ENCODE measurements at places on chromosomes 13 and 19.

- no peak for DNase-seq
These were observed 1124.5 kb upstream of the ATXN8OS start for GRCh38 chr13:68982961-68983619.

- DNase-seq, result no peak
These were observed 1.4 kb downstream of the LRFN3 start for GRCh38 chr19:35937345-35938281.

- no peak for DNase-seq
These were observed 86.2 kb upstream of the FRY start for GRCh38 chr13:31945202-31945961.

DNA sequence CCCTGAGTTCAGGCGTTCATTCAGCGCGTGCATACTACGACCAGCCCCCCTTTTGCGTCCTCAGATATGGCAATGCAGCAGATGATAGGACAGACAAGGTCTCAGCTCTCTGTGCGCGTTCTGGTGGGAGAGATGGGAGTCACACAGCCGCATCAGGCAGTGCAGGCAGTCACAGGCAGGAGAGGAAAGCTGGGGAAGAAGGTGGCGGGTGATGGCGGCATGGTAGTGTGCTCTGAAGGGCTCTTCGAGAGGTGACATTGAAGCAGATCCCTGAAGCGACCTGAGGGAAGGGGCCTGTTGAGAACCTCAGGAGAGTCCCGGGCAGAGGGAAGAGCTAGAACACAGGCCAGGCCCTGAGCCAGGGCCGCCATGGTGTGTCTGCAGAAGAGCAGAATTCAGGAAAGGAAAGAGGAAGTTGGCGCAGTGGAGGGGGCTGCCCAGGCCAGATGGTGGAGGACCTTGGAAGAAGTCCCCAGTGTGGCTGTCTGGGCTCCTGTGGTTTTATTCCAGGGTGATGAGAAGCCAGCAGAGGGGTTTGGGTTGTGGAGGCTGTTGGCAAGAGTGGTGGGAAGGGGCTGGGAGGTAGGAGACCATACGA is 3.5 kb downstream of the USF2 start:
- DNase-seq, result no peak

GRCh38 chr13:101454767-101455166 is 2.3 kb downstream of the ITGBL1 start:
- no peak for DNase-seq

- no peak for DNase-seq
These were observed 111.3 kb downstream of the SLC7A1 start for GRCh38 chr13:29484236-29484635.

GRCh38 chr19:36745870-36746269 is 26.7 kb downstream of the ZNF850 start:
- DNase-seq, result no peak

- DNase-seq, result no peak
These were observed 14.7 kb upstream of the LYPD3 start for GRCh38 chr19:43479961-43480561.

GRCh38 chr13:64090311-64090710 is 2674.7 kb upstream of the PCDH20 start:
- no peak for DNase-seq

- DNase-seq, result no peak
These were observed 351.7 kb upstream of the ARGLU1 start for GRCh38 chr13:106919638-106920037.

DNA sequence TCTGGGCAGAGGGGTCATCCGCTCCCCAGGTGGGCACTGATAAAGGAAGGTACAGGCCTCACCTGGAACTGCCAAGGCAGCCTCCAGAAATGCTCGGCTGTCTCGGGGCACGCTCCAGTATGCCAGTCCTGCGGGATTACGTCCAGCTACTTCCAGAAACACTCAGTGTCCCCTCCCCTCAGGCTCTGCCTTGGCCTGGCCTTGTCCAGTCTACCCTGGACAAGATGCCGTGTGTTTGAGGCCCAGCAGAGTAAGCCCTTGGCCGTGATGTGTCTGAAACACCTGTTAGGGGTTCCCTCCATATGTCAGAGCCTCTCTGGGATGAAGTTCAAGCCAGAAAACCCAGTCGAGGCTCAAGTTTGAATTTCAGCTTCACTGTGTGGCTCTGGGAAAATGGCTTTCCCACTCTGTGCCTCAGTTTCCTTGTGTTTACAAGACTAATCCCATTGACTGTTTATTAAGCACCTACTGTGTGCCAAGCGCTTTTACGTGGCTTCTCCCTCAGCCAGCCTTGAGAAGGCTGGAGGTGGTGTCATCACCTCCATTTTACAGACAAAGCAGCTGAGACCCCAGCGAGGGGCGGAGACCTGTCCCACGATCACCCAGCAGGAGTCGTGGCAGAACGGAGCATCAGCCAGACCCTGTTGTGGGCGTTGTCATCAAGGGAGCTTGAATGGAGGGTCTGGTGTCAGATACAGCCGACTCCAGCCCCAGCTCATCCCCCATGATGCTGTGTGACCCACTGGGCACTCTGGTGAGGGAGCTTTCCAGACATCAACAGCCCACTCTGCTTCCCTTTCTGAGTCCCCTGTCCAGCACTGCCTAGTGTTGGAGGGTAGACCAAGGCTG is 2.0 kb upstream of the PIK3R2 start:
- DNase-seq, result no peak

GRCh38 chr19:56309511-56310185 is 5.0 kb downstream of the ZSCAN5A start:
- DNase-seq, result peak; percentile 51

DNA sequence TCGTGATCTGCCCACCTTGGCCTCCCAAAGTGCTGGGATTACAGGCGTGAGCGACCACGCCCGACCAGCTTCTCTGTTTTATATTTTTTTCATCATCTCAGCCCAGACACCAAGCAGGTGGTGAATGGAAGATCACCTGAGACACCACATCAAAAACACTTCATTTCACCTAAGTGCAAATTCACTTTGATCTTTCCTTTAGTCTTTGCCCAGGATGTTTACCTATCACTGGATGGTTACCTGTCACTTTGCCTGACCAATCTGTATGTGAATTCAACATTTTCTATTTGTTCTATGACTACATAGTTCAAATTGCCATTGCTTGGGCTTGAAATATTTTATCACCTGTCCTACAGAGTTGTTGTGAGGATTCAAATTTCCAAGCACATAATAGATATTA is 65.7 kb downstream of the PAN3 start:
- DNase-seq, result no peak

GRCh38 chr19:50553134-50553703 is 15.0 kb downstream of the LRRC4B start:
- DNase-seq, result no peak

GRCh38 chr13:46934749-46935148 is 37.9 kb upstream of the HTR2A start:
- DNase-seq, result no peak

GRCh38 chr19:10836479-10837330 is 693 bp upstream of the TMED1 start:
- peak; percentile 85 for DNase-seq

Data from stimulated activated CD4-positive, alpha-beta T cell treated with anti-CD3 and anti-CD28 coated beads, Interleukin-12 subunit alpha, Interleukin-12 subunit beta, amount 100 ng/mL, for 48 hours (primary cell).